ENCODE measurements at places on chromosomes 7 and 10. TPM values are rescaled to one million over a fixed set of nuclear protein-coding genes. Genes with fewer than 3 reads are reported as not detected.

- H3K27me3 ChIP-seq, result peaks cover 8% of the 10 kb centered on the region
- H3K27ac ChIP-seq, result no peak overlapping the region
- no peak overlapping the region for H3K4me3 ChIP-seq
- no peaks in the 10 kb centered on the region for H3K36me3 ChIP-seq
- no peak for DNase-seq
Measured at GRCh38 chr7:146656988-146657387, 540.4 kb downstream of the CNTNAP2 start.

- H3K4me3 ChIP-seq, result peak overlapping the region; percentile 88
- no peaks in the 10 kb centered on the region for H3K36me3 ChIP-seq
- H3K27me3 ChIP-seq, result peaks cover 30% of the 10 kb centered on the region
- peak overlapping the region; percentile 77 for H3K27ac ChIP-seq
Measured at GRCh38 chr7:24574386-24574785, 1.1 kb downstream of the PALS2 start.

- H3K27ac ChIP-seq, result no peak overlapping the region
- H3K4me1 ChIP-seq, result no peaks in the 10 kb centered on the region
- H3K4me3 ChIP-seq, result no peak overlapping the region
Measured at GRCh38 chr10:58305821-58306220, 29.0 kb upstream of the UBE2D1 start.

DNA sequence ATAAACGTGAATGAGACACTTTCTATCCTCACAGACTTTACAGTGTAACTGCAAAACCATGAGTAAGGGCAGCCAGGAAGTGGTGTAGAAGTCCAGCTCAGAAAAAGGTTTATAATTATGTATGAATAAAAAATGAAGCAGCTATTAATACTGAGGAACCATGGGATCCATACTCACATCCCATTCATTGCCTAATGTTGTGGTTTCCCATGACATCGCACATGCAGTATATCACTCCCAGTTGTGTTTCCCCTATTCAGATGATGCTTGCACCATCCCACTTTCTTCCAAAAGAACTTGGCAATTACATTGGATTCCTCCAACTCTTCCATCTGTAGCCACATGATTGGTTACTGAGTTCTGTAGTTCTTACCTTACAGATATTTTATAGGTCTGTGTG lies 74.5 kb upstream of the SEMA3D start:
- no peak for DNase-seq
- no peaks in the 10 kb centered on the region for H3K27me3 ChIP-seq
- H3K36me3 ChIP-seq, result peaks cover 3% of the 10 kb centered on the region
- H3K27ac ChIP-seq, result peak overlapping the region; percentile 85
- no peak overlapping the region for H3K4me3 ChIP-seq

- H3K36me3 ChIP-seq, result no peaks in the 10 kb centered on the region
- H3K27me3 ChIP-seq, result peaks cover 15% of the 10 kb centered on the region
- DNase-seq, result no peak
- H3K4me1 ChIP-seq, result no peaks in the 10 kb centered on the region
Measured at GRCh38 chr7:157547102-157547501, 210.3 kb downstream of the DNAJB6 start.

GRCh38 chr7:84529480-84530205 lies 335.1 kb upstream of the SEMA3A start:
- H3K27me3 ChIP-seq, result no peaks in the 10 kb centered on the region
- no peak overlapping the region for H3K4me3 ChIP-seq
- H3K36me3 ChIP-seq, result no peaks in the 10 kb centered on the region

- peaks cover 23% of the 10 kb centered on the region for H3K4me1 ChIP-seq
- H3K27me3 ChIP-seq, result peaks cover 15% of the 10 kb centered on the region
- H3K27ac ChIP-seq, result no peak overlapping the region
- no peak for DNase-seq
- H3K4me3 ChIP-seq, result no peak overlapping the region
- no peaks in the 10 kb centered on the region for H3K36me3 ChIP-seq
Measured at GRCh38 chr7:26603631-26604030, 260.8 kb downstream of the SKAP2 start.

- peak overlapping the region; percentile 0 for H3K27ac ChIP-seq
- H3K4me1 ChIP-seq, result peaks cover 23% of the 10 kb centered on the region
- H3K4me3 ChIP-seq, result peak overlapping the region; percentile 4
- H3K36me3 ChIP-seq, result no peaks in the 10 kb centered on the region
Measured at GRCh38 chr10:121627876-121628581, 29.8 kb upstream of the FGFR2 start.

- H3K36me3 ChIP-seq, result peaks cover 13% of the 10 kb centered on the region
- H3K4me3 ChIP-seq, result no peak overlapping the region
- no peak overlapping the region for H3K27ac ChIP-seq
- no peak for DNase-seq
- H3K27me3 ChIP-seq, result no peaks in the 10 kb centered on the region
- peaks cover 4% of the 10 kb centered on the region for H3K4me1 ChIP-seq
Measured at GRCh38 chr7:734214-734613, 7.1 kb upstream of the PRKAR1B start.

GRCh38 chr10:11679946-11680345 lies 62.2 kb upstream of the ECHDC3 start:
- DNase-seq, result no peak
- H3K27me3 ChIP-seq, result peaks cover 7% of the 10 kb centered on the region

DNA sequence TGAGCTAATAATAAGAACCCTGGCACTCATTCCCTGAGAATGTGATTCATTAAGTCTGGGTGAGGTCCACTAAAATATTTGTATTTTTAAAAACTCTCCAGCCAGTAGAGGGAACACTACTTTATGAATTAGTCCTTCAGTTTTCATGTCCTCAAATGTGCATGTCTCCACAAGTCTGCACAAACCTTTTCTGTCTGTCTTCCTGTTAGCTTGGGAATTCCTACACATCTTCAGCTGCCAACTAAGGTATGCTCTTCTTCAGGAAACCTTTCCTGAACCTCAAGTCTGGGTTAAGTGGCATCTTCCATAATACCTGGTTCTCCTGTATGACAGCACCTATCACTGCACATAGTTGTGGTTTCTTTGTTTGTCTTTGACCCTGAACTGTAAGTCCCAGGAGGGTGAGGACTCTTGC lies 119.6 kb upstream of the MKX start:
- DNase-seq, result no peak
- no peaks in the 10 kb centered on the region for H3K4me1 ChIP-seq
- no peak overlapping the region for H3K27ac ChIP-seq
- peaks cover 24% of the 10 kb centered on the region for H3K27me3 ChIP-seq
- H3K36me3 ChIP-seq, result no peaks in the 10 kb centered on the region

GRCh38 chr7:21868576-21868850 lies 77.2 kb downstream of the CDCA7L start:
- no peak for DNase-seq
- no peaks in the 10 kb centered on the region for H3K36me3 ChIP-seq
- H3K4me1 ChIP-seq, result peaks cover 7% of the 10 kb centered on the region
- H3K27me3 ChIP-seq, result peaks cover 2% of the 10 kb centered on the region
- no peak overlapping the region for H3K4me3 ChIP-seq

GRCh38 chr10:97182288-97182990 lies 3.3 kb downstream of the SLIT1 start:
- H3K4me3 ChIP-seq, result no peak overlapping the region
- H3K4me1 ChIP-seq, result peaks cover 12% of the 10 kb centered on the region
- peaks cover 83% of the 10 kb centered on the region for H3K27me3 ChIP-seq
- no peak overlapping the region for H3K27ac ChIP-seq
- DNase-seq, result no peak

GRCh38 chr10:98172495-98172894 lies 38.0 kb downstream of the R3HCC1L start:
- peaks cover 24% of the 10 kb centered on the region for H3K36me3 ChIP-seq
- H3K27ac ChIP-seq, result no peak overlapping the region
- no peaks in the 10 kb centered on the region for H3K4me1 ChIP-seq

- no peak overlapping the region for H3K27ac ChIP-seq
- no peak for DNase-seq
- no peaks in the 10 kb centered on the region for H3K27me3 ChIP-seq
- no peak overlapping the region for H3K4me3 ChIP-seq
Measured at GRCh38 chr7:81162234-81162633, 243.4 kb upstream of the SEMA3C start.

- no peak overlapping the region for H3K27ac ChIP-seq
- no peak overlapping the region for H3K4me3 ChIP-seq
- no peaks in the 10 kb centered on the region for H3K27me3 ChIP-seq
- peaks cover 18% of the 10 kb centered on the region for H3K4me1 ChIP-seq
Measured at GRCh38 chr10:24947304-24948097, 4.9 kb downstream of the PRTFDC1 start.

DNA sequence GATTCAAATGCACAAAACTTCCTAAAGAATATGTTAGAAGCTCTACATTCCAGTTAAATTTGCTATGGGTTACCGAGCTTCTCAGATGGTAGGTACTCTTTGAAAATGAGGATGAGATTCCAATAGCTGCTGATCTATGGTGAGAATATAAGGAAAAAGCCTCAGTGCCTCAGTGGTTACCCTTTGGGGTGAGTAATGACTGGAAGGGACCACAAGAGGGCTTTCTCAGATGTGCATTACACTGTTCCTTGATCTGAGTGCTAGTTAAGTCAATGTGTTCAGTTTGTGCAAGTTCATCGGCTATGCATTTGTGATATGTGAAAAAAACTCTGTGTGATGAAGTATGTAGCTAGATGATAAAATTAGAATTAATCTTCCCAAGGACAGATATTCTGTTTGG lies 3.5 kb downstream of the NRCAM start:
- H3K27ac ChIP-seq, result no peak overlapping the region
- peaks cover 11% of the 10 kb centered on the region for H3K4me1 ChIP-seq
- no peak for DNase-seq
- H3K36me3 ChIP-seq, result no peaks in the 10 kb centered on the region
- no peak overlapping the region for H3K4me3 ChIP-seq

DNA sequence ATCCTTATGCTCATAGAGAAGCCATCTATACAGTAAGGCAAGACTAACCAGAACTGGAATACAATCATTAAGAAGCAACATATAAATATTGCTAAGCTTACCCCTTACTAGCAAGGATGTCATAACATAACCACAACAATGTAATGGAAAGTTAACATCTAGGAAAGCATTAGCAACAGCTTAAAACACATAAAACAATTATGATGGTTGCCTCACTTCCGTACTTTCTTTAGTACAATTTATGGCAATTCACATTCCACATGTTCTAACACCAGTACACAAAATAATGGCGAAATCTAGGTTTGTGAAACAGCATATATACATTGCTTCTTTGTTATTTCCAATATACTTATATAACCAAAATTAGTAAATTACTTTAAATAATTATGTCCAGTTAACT lies 195.0 kb downstream of the AHR start:
- H3K27me3 ChIP-seq, result no peaks in the 10 kb centered on the region
- no peak overlapping the region for H3K27ac ChIP-seq
- H3K36me3 ChIP-seq, result no peaks in the 10 kb centered on the region
- H3K4me3 ChIP-seq, result no peak overlapping the region
- no peak for DNase-seq

GRCh38 chr7:20298486-20298901 lies 32.2 kb upstream of the ITGB8 start:
- H3K27me3 ChIP-seq, result no peaks in the 10 kb centered on the region
- H3K36me3 ChIP-seq, result no peaks in the 10 kb centered on the region
- H3K4me3 ChIP-seq, result no peak overlapping the region
- no peak for DNase-seq
- no peak overlapping the region for H3K27ac ChIP-seq

DNA sequence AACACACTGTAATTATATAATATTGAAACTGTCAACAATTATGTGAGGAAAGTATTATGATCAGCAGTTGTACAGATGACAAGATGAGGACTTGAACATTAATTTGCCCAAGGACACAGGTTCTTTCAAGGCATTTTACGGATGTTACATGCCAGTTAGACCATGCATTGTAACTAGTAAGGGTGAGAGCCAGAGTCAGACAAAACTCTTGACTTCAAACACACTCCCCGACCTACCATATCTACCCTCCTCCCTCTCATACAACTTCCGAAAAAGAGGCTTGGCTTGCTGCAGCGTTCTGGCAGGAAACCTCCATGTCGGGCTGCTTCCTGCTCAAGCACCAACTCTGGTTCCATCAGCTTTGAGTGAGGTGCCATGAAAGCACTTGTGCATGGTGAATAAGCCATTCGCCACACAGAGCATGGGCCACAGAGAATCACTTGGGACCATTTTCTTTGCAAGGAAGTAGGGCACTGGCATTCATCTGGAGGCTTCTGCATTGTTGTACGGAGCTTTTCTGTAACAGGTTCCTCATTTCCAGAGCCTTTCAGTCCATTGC lies 53.2 kb downstream of the FOXI2 start:
- H3K36me3 ChIP-seq, result no peaks in the 10 kb centered on the region
- no peak overlapping the region for H3K27ac ChIP-seq
- no peaks in the 10 kb centered on the region for H3K4me1 ChIP-seq

The TMEM130 gene
- total RNA-seq, result 12.5 TPM

The RAMP3 gene
- total RNA-seq, result not detected

The KNDC1 gene
- total RNA-seq, result 23.7 TPM

The CFAP43 gene
- total RNA-seq, result 1.0 TPM

The NODAL gene
- total RNA-seq, result not detected

The CYTH3 gene
- 28.3 TPM for total RNA-seq

The C10orf53 gene
- not detected for total RNA-seq

The PON1 gene
- not detected for total RNA-seq

The SEMA3E gene
- 0.81 TPM for total RNA-seq

The CACNA2D1 gene
- 14.7 TPM for total RNA-seq
